Stimulated activated CD8-positive, alpha-beta memory T cell treated with anti-CD3 and anti-CD28 coated beads, Interleukin-4, amount 100 ng/mL, for 1 hour (primary cell): ENCODE measurements at places on chromosomes 4 and X.

GRCh38 chr4:185222598-185222997 is 13.2 kb downstream of the SNX25 start:
- no peak for DNase-seq

DNA sequence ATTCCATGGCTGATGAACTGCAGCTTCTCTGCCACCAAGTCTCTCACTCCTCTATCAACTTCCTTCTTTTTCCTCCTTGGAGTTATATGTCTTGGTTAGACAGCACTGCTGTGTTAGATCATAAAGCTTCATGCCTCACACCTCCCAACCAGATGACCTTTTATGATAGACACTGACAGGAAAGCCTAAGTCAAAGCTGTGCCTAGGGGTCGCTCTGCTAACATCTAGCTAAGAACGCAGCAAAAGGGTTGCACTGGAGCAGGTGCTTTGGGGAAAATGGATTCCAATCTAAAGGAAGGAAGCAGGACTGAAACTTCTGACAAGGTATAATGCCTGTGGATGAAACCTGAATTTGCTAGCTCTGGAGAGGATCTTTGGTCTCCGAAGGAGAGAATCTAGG is 509.7 kb downstream of the SMARCA1 start:
- no peak for DNase-seq

- no peak for DNase-seq
These were observed 376.1 kb upstream of the CTSO start for GRCh38 chr4:156329779-156330178.

DNA sequence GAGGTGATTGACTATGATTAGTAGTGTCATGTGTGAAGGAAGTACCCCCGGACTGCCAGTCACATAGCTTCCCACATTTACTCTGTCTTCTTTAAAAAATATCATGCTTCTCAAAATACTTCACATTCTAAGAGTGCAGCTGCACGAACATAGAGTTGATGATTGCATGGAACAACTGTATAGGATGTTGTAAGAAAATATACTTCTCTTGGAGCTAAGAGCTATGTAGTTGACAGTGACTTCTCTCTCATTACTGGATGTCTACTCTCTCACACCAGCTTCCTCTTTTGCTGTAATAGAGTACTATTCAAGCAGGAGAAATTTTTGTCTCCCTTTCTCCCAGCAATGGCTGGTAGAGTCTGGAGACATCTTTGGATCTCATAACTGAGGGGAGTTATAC is 99.4 kb upstream of the PUDP start:
- DNase-seq, result no peak

DNA sequence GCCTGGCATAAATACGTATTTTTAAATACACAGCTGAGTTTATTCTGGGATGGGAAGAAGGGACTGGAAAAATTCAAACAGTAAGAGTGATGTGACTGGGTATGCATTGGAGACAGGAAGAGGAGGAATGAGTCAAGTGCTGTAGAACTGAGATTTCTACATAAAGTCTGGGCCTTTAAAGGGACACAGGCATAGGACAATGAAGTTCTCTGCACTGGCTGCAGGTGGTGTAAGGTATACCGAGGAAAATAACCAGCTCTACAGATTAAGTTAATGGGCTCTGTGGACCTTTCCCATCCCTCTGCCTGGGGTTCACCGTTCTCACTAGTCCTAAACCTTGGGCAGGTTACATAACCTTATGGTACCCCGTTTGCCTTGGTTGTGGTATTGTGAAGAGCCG is 68.7 kb downstream of the DHX15 start:
- DNase-seq, result no peak

- DNase-seq, result no peak
These were observed 1.7 kb downstream of the CLCN4 start for GRCh38 chrX:10158279-10159144.

DNA sequence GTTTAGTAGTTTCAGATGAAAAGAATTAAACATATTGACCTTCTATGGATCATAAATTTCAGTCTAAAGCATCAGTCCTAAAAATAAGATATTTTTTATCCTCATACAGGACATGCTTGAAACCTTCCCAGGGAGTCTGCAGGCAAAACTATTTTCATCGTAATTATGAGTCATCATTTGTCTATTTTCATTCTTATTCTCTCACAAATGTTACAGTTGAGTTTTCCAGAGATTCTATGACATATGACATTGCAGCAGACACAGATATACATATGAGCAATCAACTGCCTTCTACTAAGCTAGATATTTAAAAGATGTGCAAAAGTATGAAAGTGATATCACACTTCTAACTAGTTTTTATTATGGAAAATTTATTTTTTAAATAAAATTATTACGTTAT is 398.0 kb downstream of the MAGEB5 start:
- no peak for DNase-seq

- no peak for DNase-seq
These were observed 22.5 kb downstream of the LETM1 start for GRCh38 chr4:1833307-1834046.

DNA sequence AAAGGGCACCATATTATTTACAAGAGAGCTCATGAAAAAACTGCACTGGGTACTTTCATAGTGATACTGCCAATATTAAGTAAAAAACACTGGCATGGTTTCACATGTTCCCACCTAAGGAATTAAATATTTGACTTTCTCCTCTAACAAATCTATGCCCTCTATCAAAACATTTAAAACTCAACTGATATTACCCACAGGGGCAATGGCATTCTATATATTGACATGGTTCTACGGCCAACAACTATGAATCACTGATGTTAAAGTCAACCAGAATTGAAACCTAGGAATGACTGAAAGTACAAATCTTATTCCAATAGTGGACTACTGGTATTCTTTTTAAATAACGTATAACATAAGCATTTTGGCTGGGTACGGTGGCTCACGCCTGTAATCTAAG is 28.2 kb downstream of the PHKA2 start:
- DNase-seq, result no peak

GRCh38 chr4:54189140-54189539 is 40.0 kb upstream of the PDGFRA start:
- DNase-seq, result no peak

GRCh38 chr4:67635331-67635730 is 65.6 kb downstream of the UBA6 start:
- no peak for DNase-seq

GRCh38 chr4:139908636-139909437 is 243.2 kb downstream of the MGST2 start:
- DNase-seq, result no peak

- DNase-seq, result no peak
These were observed 34.4 kb downstream of the ARHGEF38 start for GRCh38 chr4:105586638-105587328.

GRCh38 chrX:4263030-4263803 is 549.8 kb upstream of the PRKX start:
- DNase-seq, result no peak

DNA sequence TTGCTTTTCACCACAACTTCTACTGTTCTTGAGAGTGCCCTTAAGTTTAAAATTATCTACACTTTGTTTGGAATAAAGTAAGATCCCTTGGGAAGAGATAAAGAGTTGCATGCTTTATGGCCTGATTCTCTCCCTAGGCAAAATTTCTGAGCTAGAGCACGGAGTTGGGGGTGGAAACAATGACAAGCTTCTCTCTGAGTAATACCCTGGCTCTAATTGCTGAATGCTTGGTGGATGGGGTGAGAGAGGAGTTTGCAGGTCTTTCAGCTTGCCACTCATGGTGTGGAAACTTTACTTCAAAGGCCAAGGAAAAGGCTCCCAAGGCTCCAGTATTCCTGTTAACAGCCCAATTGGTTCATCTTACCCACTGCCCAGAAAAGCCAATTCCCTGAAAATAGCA is 26.1 kb upstream of the PRDM8 start:
- no peak for DNase-seq

DNA sequence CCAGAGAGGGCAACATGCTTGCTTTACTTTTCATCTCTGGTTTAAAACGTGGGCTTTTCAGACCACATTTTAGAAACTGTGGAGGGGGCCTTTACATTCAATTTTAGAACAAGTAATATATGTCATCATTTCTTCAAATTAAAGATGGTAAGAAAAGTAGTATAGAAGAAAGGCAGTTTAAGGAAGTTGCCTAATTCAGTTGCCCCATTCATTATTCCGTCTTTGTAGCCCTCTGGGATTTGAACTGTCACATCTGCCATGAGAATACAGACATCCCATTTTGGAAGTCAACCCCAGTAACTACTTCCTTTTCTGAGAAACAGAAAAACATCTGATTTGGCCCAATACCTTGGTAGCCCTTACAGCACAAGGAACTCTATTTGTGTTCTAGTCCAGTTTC is 61.2 kb downstream of the PASD1 start:
- DNase-seq, result no peak

DNA sequence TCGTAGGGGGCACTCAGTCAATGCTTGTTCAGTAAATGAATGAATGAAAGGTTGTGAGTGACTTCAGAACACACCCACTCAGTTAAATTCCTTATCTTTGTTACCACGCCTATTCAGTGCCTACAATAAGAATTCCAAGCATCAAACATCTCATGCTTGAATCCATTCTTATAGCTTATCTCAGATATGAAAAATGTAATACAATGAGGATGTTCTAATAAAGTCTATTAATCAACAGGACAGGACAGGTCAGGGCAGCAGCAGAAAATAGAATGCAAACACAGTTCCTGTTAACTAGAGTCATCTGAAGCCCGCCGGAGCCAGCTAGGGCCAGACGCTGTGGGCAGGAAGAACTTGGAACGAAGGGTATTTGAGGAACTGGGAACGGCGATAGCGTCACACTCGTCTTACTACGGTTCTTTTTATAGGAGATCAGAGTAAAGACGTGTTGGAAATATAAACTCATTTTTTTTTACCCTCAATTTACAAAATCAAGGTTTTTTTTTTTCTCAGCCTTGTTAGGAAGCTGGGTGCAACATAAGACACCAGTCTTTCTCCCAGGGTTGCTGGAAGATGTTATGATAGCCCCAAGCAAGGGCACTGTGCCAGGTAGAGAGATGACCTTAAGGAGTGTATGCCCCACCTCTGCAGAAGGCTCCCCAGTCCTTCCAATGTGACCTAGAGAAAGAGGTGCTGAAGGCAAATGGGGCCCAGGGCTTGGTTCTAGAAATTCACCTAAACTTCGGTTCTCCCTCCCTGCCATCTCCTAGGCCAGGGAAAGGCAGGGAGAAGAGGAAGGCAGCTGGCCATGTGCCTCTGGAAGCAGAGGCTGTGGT is 48.3 kb downstream of the SEL1L3 start:
- no peak for DNase-seq

DNA sequence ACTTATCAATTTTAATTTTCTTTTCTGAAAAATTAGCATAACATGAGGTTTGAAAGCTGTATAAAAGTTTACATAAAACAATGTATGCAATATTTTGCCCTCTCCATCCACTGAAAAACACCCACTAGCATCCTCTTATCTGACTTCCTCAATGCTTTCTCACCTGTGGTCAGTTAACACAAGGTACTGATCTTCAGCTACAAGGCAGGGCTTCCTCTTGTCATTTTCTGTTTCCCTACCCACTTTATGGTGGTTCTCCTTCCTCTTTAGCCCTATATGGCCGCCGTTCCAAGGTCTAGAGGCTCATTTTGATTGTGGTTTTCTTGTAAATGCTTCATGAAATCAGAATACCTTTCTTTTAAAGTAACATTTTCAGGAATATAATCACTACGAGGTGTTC is 618.6 kb upstream of the CPEB2 start:
- DNase-seq, result no peak
